NCI-H510A treated with DMSO at 0.1 percent for 48 hours (cell line): ENCODE measurements at places on chromosomes 5 and 9.

GRCh38 chr9:35110327-35110761 lies 5.3 kb downstream of the ATOSB start:
- DNase-seq = no peak

DNA sequence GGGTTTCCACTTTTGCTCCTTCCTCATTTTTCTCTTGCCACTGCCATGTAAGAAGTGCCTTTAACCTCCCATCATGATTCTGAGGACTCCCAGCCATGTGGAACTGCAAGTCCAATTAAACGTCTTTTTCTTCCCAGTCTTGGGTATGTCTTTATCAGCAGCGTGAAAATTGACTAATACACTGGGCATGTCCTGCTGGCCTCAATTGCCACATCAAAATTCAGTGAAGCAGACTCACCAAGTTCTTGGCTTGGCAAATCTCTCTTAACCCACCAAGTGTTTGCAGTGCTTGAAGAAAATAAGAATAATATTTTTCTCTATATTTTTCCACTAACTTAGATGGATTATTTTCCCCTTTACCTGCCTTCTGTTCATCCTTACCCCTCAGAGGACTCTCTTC lies 212.0 kb downstream of the BRINP1 start:
- DNase-seq = no peak

- no peak for DNase-seq
Observed at GRCh38 chr5:1445689-1446601, 705 bp upstream of the SLC6A3 start.

GRCh38 chr9:136656183-136656738 lies 6.5 kb upstream of the EGFL7 start:
- DNase-seq = no peak

DNA sequence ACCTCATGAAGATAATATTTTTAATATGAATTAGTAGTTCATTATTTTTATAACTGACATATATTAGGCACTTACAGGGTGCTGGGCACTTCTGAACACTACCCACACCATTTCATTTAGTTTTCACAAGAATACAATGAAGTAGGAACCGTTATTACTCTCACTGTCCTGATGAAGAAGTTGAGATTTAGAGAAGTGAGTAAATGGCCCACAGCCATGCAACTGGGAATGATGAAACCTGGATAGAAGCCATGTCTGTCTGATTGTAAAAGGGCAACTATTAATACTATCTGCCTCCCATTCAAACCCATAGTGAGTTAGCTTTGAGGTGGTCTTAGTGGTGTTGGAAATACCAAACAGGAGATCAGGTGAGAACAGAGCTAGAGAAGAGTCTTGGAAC lies 29.6 kb upstream of the OTULINL start:
- DNase-seq = no peak

GRCh38 chr9:136159851-136160250 lies 41.2 kb upstream of the TMEM250 start:
- DNase-seq = no peak

- no peak for DNase-seq
Observed at GRCh38 chr9:93012963-93013855, 45.3 kb upstream of the SUSD3 start.

DNA sequence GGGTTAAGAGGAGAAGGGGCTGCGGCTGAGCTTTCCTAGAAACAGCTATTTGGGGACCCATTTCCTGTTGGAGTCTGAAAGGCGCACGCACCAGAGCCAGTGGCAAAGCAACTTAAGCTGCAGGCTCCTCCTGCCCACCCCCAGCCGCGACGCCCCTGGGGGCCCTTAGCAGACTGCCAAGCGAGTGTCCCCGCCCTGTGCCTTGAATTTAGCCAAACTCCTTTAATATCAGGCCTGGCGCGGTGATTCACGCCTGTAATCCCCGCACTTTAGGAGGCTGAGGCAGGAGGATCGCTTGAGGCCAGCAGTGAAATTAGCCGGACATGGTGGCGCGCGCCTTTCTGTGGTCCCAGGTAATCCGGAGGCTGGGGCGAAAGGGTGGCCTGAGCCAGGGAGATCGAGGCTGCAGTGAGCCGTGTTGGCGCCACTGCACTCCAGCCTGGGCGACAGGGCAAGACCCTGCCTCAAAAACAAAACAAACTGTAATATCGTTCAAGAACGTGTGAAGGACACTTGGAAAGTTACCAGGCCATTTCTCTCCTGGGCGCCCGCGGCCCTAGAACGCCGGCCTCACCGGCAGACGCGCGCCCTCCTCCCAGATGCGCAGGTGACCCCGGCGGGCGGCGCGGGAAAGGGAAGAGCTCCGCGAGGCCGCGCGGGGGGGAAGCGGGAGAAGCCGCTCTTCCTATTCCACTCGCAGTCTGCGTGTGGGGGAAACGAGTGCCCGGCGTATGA lies 1.0 kb upstream of the F2R start:
- no peak for DNase-seq

DNA sequence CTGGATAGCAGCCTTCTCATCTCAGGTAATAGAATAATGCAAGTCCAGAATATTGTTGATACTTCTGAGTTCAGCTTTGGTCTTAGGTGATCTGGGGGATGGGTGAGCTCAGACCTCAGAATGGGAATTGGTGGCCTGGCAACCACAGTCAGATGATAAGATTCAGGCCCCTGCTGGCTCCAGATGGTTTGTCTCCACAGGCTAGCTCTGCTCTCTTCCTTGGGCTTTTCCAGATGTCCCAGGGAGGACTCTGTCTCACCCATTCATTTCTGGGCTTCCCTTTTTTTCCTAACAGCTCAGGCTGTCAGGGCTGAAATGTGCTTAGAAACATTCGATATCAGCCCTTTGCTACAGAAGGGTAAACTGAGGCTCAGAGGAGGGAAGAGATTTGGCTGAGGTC lies 17.6 kb upstream of the TNFSF15 start:
- no peak for DNase-seq

- no peak for DNase-seq
Observed at GRCh38 chr9:15725953-15726352, 173.1 kb downstream of the CCDC171 start.

- DNase-seq = no peak
Observed at GRCh38 chr5:84549054-84549453, 164.4 kb upstream of the EDIL3 start.

- DNase-seq = no peak
Observed at GRCh38 chr5:126253406-126253805, 169.8 kb upstream of the GRAMD2B start.

GRCh38 chr9:99201603-99202002 lies 20.1 kb downstream of the ALG2 start:
- DNase-seq = no peak

- no peak for DNase-seq
Observed at GRCh38 chr9:6876195-6876894, 118.6 kb downstream of the KDM4C start.

DNA sequence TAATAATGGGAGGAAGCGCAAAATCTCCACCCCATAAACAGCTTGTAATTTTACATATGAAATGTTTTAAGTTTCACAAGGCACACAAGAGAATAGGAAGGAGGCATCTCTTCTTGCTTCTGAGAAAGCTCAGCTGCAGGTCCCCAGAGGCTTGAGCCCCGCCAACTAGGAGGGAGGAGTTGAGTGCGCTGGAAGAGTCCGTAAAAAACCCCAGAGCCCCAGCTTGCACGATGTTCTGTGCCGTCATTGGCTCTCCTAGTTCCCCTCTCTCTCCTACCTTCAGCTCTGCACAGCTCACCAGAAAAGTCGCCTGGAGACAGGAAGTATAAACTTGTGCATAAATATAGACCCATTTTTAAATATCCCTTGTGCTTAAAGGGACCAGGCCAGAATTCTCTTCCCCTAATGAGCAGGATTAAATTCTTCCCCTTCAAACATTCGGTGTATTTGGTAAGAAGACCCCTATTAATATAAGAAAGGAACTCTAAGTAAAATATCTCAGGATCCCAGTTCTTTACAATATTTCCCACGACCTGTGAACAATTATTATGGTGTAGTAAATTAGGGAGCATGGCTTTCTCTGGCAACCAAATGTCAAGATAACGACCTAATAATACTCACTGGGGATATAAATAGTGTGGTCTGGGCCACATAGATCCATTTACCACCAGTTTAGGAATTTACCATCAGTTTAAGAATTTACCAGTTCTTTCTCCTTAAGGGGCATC lies 13.7 kb downstream of the GLRX start:
- no peak for DNase-seq

DNA sequence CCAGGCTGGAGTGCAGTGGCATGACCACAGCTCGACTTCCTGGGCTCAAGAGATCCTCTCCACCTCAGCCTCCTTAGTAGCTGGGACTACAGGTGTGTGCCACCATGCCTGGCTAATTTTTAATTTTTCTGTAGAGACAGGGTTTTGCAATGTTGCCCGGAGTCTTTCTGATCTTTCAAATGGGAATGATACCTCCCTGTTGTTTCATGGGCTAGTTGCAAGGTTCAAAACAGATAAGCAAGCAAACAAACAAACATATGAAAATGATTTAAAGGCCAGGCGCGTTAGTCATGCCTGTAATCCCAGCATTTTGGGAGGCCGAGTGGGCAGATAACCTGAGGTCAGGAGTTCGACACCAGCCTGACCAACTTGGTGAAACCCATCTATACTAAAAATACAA lies 45.3 kb upstream of the PLPP1 start:
- DNase-seq = no peak

DNA sequence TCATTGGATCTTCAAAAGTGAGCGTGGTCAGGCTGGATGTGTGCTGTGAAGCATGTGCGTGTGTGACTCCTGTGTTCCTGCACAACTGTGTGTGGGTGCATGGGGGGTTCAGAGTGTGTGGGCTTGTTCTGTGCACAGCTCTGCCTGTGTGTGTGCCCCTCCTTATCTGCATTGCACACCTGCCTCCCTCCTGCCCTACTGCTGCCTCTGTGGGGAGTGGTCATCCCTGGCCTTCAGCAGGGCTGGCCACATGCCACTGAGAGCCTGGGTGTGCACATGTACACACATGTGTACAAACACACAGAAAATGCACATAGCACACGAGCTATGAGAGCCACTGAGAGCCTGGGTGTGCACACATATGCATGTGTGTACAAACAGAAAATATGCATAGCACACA lies 92.1 kb downstream of the CACNA1B start:
- DNase-seq = no peak

DNA sequence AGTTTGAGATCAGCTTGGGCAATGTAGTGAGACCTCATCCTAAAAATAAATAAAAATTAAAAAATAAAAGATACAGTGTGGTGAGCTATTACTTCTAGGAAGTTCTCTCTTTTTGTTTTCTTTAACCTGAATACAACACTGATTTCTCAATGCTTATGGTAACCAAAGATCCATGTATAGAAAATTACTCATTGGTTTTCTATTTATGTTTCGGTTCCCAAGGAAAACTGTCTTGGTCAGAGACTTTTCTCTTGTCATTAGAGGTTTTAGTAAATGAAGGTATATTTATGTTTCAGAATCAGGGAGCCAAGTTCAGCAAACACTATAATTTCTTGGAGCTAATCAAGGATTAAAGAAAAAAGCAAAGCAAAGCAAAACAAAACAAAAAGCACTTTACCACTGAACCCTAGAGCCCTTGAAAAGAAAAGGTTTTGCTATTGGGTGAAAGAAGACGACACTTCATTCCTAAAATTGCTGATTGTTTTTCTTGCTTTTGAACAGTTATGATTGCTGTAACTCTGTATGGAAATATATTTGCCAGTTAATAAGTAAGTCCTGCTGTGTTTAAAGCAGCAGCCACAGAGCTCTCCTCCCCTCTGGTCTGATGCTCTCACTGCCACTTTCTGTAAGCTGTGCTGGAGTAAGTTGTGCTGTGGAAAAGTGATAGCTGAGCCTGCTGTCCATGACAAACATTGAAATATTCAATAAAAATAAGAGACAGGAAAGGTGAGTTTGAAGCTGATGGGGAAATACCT lies 298.2 kb downstream of the CD180 start:
- DNase-seq = no peak

DNA sequence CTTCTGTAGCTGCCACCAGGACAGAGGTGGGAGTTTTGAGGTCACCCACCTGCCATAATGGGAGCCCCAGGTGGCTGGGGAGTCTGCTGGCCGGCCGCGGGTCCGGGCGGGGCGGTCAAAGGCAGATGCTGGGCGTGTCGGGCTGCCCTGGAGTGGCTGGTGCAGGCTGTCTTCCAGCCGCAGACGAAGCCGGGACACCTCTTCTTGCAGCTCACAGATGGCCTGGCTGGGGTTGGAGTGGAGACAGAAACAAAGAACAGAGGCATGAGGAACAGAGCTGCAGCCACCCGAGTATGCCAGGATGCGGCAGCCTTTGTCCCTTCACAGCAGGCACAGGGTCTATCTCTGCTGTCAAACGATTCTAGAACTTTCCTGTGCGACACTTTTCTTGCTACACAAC lies 18.0 kb downstream of the ORM2 start:
- DNase-seq = no peak

DNA sequence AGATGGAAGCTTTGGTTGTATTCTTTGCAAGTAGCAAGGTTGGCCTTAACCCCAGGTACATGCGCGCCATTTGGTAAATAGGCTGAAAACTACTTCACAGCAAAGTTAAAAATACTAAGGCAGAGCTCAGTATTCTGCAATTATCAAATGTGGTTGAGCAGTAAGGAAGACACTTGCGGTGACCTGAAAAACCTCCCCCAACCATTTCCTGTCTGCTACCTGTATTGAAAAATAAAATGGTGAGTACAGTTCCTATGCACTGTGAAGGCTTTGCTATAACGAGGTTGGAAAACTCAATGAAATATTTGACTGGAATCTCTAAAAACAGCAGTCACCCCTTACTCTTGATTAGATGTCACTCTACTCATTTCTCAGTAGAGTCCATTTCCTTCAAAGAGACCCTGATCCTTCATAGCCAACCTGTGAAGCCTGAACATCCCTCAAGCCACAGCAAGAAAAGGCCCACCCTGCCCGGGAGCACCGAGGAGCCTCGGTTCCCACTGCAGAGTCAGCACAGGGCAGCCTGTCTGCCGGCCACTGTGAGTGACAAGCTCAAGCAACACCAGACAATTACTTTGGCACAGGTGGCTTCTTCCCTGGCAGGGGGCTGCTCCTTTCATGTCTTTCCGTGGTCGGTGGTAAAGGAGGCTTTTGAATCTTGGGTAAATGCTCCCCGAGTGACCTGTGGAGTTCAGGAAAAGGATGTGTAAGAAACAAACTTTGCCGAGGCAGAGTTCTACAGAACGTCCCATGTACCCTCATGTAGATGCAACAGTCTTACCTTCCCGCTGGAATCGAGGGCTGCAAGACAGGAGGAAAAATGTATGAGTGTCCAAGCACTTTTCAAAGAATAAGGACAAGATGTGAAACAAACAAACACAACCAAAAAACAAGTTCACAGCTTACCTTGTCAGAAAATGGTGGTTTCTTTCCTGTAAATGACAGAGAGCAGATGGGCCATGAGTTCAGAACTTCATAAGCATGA lies 29.6 kb downstream of the C5orf58 start:
- DNase-seq = no peak

- no peak for DNase-seq
Observed at GRCh38 chr5:141821430-141821925, 56.7 kb downstream of the PCDH1 start.

GRCh38 chr5:137573376-137573775 lies 74.2 kb upstream of the SPOCK1 start:
- DNase-seq = no peak

GRCh38 chr5:72597456-72597948 lies 90.3 kb upstream of the ZNF366 start:
- no peak for DNase-seq

GRCh38 chr5:74251141-74252035 lies 389.1 kb downstream of the ENC1 start:
- no peak for DNase-seq
